ENCODE measurements at places on chromosomes 11 and 22.

DNA sequence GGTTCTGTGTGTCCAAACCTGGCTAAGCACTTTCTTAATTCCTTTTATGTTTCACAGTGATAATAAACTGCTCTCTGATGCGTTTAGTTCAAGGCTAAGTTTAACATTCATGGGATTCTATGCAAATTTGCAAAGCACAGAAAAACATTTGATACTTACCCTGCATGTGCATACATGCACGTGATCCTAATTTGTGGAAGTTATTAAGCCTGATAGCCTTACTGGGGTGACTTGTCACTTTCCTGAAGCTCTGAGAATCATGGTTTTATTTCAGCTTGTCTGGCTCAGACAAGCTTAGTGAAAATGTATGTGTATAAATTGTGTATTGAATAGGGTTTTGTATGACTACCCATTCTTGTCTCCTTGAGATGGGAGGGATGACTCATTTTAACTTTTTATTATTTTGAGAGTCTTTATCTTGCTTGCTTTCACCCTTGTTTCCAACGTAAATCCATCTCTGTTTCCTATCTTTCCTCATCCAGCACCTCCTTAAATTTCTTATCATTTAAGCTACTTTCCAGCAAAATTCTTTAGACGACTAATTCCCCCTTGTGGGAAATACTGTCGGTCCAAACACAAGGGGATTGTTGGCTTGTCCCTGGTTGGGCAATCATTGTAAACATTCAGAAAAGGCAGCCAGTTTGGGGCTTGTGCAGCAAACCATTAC, 167.1 kb downstream of the C11orf91 start:
- DNase-seq = no peak

GRCh38 chr22:19875061-19875530, 20.4 kb upstream of the GNB1L start:
- peak; percentile 53 for DNase-seq

GRCh38 chr11:117822074-117823033, 2.2 kb downstream of the FXYD2 start:
- peak; percentile 69 for DNase-seq

GRCh38 chr11:119752946-119753345, 23.9 kb upstream of the NECTIN1 start:
- DNase-seq = no peak

DNA sequence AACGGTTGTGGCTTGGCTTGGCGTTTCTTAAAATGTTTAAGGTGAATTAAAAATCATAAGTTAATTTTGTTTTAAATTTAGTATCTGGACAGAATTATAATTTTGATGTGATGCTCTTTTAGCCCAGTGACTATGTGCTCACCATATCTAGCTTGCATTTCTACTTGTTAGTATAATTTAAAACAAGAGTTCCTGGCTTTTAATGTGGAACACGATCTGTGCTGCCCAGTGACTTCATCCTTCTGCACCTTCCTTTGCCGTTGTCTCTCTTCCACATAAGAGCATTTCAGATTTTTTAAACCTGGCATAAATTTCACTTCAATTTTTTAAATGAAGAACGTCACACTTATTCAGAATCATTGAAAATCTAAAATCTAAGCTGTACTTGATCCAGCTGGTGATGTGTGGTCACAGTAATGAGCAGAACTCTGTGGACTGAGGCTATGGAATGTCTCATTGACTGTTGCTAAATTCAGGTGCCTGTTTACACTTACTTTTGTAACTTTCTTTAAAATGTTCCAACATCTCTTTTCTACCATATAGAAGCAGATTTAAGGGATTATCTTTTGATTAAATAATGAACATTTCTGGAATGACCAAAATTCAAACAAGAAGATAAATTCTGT, 75.4 kb upstream of the ADSL start:
- no peak for DNase-seq

GRCh38 chr11:103086461-103086860, 5.5 kb downstream of the DCUN1D5 start:
- DNase-seq = no peak

GRCh38 chr11:117972629-117973502, 13.3 kb upstream of the IL10RA start:
- peak; percentile 25 for DNase-seq

- DNase-seq = no peak
These were observed 2.6 kb upstream of the GNAZ start for GRCh38 chr22:23067691-23068090.

GRCh38 chr22:42994276-42994916, 20.6 kb downstream of the PACSIN2 start:
- DNase-seq = no peak

DNA sequence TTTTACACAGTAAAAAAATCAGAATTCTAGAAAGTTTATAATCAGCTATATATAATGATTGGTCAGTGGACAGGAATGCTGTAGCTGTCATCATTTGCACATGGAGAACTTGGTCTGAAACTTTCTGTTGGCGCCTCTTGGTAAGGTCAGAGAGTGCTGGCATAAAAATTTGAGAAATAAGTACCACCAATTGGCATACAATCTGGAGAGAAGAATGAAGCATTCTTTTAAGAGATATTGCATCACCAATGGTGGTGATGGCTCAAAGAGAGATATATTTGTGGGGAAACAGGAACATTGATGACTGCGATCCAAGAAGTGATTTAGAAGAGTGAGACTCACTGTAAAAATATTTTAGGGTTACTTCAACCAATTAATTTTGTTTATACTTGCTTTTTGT, 19.8 kb upstream of the OOSP1 start:
- DNase-seq = no peak

DNA sequence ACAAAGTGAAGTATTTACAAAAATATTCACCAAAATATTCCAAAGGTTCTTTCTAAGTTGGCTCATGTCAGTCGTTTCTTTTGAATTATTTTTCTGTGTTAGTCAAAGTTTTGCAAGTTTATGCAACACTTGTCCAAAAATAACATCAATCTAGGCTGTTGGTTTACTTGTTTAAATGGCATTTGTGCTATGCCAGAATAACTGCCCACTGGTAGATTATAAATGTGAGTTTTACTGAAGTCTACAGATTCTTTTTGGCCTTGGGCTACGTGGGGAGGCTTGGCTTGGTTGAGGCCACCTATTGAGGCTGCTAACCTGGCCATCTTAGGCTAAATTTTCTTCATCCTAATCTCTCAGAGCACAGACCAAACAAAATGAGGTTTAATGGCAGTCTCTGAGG, 1091.9 kb upstream of the RAG2 start:
- DNase-seq = no peak

DNA sequence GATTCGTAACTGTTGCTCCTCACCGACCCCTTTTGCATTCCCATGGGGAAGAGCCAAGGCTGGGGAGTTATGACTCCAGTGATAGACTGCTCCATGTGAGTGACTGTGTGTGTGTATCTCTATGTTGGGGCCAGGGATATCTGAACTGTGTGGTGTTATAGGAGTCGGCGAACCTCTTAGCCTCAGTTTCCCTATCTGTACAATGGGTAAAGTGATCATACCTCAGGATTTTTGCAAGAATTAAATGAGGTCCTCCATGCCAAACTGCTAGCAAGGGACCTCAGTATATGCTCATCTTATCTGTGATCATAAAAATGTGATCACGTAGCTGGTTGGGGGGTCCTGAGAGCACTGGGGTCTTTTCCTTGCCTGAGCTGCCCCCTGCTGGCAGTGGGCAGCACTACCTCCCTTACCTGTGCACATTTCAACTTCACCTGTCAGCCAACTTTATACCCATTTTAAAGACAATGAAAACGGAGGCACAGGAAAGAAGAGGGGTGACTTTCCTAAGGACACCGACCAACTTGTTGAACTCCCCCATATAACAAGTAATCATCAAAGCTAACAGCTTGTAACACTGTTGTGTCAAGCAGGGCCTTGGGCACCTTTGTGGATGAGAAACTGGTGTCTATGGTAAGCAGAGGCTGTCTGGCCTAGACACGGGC, 1.4 kb upstream of the DPP3 start:
- DNase-seq = peak; percentile 46

GRCh38 chr22:24459911-24460310, 32.5 kb downstream of the ADORA2A start:
- DNase-seq = no peak

GRCh38 chr22:33328789-33329296, 270.7 kb upstream of the SYN3 start:
- DNase-seq = no peak

- DNase-seq = no peak
These were observed 114.6 kb upstream of the THY1 start for GRCh38 chr11:119537306-119538253.

DNA sequence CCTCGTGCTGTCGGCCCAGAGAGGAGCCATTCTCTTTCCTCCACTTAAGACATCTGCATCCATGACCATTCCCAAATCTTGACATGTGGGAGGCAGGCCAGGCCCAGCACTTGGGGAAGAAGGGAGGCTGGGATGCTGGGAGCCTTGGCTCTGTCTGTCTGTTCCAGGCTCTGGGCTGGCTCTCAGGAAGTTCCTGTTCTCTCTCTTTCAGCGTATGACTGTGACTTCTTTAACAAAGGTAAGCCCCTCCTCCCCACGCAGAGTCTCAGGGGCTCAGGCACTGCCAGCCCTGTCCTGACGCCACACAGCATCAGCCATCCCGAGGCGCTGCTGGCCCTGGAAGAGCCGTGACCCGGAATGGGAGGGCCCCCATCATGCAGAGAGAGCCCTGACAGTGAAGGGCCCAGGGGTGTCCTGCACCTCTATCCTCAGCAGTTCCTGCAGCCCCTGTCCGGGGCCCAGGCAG, 52.4 kb downstream of the OTOG start:
- DNase-seq = no peak

GRCh38 chr11:18063125-18063524, 17.1 kb upstream of the TPH1 start:
- DNase-seq = no peak

- no peak for DNase-seq
These were observed 116.4 kb downstream of the KIRREL3 start for GRCh38 chr11:126884192-126884591.

DNA sequence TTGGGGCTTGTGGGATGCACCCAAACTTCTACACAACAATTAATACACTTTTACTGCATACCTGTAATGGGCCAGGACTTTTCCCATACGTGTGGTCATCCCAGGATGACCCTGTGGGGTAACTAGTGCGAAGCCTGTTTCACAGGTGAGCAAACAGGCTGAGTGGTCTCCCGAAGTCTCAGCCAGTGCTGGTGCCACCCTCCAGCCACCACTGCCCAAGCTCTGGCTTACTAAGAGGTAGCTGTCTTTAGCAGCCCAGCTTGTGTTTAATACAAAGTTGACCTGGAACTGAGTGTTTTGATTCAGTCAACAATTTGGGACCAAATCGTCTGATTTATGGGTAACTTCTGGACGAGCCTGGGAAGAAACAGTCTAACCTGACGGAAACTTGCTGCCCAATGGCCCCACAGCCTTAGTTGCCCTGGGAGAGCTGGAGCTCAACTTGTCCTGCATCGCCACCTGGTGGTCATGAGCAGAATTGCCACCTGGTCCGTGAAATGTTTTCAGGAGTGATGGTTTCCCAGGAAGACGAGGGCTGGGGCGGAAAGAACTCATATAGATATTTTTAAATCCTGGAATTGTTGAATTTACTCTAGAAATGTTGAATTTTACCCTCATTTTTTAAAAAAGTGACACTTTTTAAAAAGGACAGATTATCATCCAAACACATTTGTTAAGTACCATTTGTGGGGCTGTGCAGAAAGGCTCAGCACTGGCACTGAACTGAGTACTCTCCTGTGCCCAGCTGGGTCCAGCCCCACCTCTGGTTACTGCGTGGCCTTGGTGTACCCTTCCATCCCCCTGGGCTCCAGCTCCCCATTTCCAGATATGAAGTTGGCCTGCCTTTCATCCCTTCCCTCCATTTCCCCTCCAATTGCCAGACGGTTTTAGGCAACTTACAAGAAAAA, 95.5 kb upstream of the PARVA start:
- DNase-seq = peak; percentile 82

- peak; percentile 76 for DNase-seq
These were observed 5.6 kb downstream of the RGL4 start for GRCh38 chr22:23696326-23696851.

DNA sequence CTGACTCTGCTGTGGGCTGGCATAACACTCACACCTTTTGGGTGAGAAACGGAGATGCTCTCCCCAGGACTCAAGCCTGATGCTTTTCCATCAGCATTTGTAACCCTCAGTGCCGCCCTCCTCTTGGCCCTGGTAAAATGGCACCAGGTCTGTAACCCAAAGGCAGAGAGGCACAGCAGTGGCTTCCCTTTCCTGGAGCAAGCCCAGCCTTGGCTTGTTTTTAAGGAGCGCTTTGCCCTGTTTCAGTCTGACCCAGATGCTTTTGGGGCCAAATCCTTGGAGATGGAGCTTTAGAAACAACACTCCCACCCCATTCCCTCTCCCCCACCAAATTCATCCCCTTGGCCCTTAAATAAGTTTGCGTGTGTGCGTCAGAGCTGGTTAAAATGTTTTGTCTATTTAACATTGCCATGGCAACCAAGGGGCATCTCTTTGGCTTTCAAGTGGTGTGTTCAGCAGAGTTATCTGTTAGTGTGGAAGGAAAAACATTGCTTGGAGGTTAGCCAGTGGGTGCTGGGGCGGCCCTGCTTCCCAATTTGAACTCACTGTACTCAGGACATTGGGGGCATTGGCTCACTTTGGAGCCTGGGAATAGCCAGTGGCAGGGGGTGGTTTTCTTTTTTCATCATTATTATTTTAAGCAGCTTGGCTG, 134.1 kb downstream of the NAV2 start:
- DNase-seq = no peak

DNA sequence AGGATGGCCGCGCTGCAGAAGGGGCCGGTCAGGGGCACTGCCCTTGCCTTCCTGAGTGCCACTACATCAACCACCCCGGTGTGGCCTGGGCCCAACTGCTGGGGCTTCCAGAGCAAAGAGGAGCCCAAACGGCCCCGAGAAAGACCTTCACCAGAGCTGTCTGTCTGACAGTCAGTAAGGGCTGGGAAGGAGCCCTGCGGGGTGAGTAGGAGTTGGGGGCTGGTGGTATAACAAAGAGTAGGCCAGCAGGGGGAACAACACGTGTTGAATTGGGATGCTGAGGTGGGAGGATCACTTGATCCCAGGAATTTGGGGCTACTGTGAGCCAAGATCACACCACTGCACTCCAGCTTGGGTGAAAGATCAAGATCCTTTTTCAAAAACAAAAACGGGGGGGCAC, 3.9 kb downstream of the GSTT4 start:
- no peak for DNase-seq

GRCh38 chr11:116563028-116563711, 209.6 kb downstream of the BUD13 start:
- no peak for DNase-seq

All from activated naive CD4-positive, alpha-beta T cell treated with anti-CD3 and anti-CD28 coated beads, Interleukin-2, amount 50 U/mL, for 72 hours (primary cell).